Activated T-helper 2 cell treated with anti-CD3 and anti-CD28 coated beads, Interferon-gamma antibody, Interleukin-2, Interleukin-4, amounts not matched to agents 10 μg/mL and 5 μg/mL and 100 μg/mL, durations not matched to agents 14 hours and 24 hours and 36 hours (primary cell): ENCODE measurements at places on chromosomes 3 and 15. TPM values are rescaled to one million over a fixed set of nuclear protein-coding genes. Genes with fewer than 3 reads are reported as not detected.

- no peak for DNase-seq
- no peak overlapping the region for H3K4me3 ChIP-seq
- H3K27me3 ChIP-seq = peaks cover 16% of the 10 kb centered on the region
Observed at GRCh38 chr3:44184319-44184953, 57.2 kb upstream of the TOPAZ1 start.

DNA sequence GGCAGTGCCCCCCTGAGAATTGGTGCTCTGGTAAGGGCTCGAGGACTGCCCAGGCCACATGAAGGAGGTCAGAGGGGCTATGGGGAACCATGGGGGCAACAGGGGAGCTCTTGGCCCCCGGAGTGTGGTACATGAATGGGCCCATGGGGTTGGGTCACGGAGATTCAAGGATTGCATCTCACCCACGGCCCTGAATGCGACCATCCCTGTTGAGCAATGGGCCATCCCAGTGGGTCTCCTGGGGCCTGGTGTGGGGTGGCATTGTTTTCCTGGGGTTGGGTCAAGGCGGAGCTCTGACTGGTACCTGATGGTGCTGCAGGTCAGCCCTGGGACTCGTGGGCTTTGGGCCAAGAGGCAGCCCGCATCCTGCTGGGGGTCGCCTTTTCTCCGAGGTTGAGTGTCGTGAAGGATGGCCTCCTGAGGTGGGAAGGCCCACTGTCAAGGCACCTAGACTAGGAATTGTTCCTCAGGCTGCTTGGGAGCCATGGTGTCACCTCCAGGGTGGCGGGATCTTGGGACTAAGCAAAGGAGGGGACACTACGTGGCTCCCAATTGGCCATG lies 198.3 kb downstream of the UBE3A start:
- no peaks in the 10 kb centered on the region for H3K36me3 ChIP-seq
- H3K4me1 ChIP-seq = no peaks in the 10 kb centered on the region
- no peak for DNase-seq
- H3K4me3 ChIP-seq = no peak overlapping the region
- no peaks in the 10 kb centered on the region for H3K27me3 ChIP-seq

- no peaks in the 10 kb centered on the region for H3K36me3 ChIP-seq
- H3K27me3 ChIP-seq = no peaks in the 10 kb centered on the region
- H3K4me1 ChIP-seq = no peaks in the 10 kb centered on the region
- DNase-seq = no peak
- H3K27ac ChIP-seq = no peak overlapping the region
Observed at GRCh38 chr3:76134166-76134565, 348.8 kb upstream of the ZNF717 start.

PPP2R3A gene
- 0.09 and 0.11 TPM in 2 replicates for total RNA-seq

TWF2 gene
- total RNA-seq = 89.7 and 91.1 TPM in 2 replicates

SLC9C1 gene
- total RNA-seq = 0.37 TPM in 1 of 2 replicates, not detected in the other
